ENCODE measurements at places on chromosomes 7 and 10.

DNA sequence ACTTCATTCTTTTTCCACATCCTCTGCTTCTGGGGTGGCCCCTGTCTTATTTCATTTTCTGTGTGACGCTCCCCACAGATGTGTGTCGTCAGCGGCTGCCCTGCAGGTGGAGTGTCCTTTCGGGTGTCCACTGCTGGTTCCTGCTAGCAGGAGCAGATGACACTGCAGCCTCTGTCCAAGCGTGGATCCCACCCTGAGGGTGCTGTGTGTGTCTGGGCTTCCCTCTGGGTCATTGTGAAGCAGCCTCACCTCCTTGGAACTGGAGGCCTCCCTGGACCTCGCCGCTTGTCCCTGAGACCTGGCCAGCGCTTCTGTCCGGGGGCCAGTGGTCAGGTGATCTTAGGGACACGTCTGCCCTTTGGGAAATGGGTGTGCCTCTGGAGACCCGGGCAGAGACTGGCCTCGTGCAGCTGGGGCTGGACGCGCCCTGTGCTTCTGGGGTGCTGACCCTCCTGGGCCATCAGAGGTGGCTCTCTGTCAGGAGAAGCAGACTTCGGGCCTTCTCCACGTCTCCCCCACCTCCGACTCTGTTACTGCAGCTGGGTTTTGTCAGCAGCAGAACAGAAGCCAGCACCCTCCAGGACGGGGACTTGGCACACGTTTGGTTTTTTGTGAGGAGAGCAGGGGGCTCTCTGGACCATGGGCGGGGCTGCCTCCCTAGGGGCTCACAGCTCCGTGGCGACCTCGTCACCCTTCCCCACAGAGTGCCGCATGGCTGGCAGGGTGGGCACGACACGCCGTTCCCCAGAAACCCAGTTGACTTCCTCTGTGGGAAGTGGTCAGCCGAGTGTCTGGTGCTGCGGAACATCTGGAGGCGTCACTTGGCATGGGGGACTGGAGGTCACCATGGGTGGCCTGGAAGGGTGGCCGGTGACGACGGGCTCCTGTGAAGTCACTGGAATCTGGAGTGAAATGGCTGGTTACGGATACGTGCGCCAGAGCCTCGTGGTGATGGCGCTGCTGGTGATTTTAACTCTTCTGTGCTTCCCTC is 48.4 kb downstream of the INPP5A start:
- DNase-seq: no peak

DNA sequence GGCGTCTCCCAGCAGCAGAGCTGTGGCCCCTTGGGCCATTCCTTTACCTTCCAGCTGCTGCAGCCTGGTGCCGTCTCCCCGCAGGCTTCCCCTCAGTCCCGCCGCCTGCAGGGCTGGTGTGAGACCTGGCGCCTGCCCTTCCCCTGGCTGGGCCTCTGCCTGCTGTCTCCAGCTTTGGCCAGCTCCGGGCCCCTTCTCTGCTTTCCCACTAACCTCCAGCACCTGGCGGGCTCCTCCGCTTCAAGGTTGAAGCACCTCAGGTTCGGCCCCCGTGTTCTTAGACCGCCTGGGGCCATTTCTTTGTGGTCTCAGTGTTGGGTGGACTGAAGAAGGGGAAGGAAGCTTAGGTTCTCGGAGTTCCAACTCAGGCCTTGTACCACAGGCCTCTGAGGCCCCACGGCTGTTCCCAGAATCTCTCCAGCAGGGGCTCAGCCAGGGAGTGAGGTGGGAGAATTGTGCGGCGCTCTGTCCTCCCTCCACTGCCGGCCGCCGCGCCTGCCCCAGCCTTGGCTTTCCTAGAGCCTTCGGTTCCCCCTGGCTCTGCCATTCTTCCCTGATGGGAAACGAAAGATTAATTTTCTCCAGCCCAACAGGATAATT is 30.3 kb downstream of the GBX1 start:
- DNase-seq: no peak

DNA sequence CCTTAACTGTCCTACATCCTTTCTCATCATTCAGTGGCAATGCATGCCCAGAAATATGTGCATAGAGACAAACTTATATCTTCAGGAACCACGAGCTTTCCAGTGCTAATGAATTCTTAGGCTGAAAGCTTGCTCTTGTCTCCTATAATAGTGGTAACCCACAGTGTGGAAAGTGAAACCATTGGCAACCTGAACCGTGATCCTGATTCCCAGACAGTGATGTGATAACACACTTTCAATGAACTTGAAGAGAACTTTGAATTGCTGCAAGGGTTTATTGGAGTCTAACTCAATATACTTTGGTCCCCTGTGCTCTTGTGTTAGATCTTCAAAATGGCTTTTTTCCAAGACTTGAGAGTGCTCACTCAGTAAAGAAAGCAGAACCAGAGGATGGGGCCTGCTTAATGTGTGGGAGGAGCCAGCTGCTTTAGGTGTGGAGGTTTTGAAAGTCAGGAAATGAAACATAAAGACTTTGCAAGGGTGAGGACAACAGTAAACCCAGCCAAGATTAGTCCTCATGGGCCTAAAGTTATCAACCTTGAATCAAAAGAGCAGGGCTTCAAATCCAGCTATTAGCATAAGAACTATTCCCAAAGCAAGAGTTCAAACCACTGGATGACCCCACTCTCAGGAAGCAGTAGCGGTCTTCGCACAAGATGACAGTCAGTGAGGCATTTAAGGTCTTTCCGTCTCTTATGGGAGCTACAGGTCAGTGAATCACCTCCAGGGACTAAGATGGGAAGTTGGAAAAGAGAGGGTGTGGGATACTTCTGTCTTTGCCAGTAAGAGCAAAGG is 332.4 kb upstream of the NRP1 start:
- DNase-seq: no peak

DNA sequence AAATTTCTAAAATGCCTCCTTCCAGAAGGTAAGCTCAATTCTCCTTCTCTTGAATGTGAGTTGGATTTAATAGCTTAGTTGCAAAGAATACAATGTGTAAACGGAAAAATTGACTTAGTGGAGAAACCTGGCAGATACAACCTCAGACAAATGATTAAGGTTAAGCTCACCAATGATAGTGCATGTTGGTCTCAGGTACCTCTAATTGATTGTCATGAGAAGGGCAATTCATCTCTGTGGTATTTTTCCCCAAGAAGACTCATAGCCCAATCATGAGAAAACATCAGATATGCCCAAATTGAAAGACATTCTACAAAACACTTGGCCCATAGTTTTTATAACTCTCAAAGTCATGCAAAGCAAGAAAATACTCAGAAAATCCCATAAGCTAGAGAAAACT is 36.2 kb upstream of the TMEM106B start:
- no peak for DNase-seq

GRCh38 chr7:155001756-155002410 is 1.0 kb downstream of the PAXIP1 start:
- DNase-seq: peak; percentile 12

DNA sequence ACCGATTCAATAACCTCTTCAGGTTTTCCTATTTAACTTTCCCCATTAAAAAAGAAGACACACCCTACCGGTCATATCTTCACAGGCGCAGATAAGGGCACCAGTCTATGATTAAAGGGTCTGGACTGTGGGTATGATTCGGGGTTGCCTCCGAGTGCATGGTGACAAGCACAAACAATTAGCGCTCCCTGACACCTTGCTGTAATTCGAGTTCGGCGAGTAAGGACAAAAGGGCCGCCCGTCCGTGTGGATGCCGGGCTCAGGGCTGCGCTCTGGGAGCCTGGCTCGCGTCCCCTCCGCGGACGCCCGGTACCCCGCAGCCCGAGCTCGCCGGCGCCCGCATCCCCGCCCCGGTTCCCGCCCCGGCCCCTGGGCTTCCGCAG is 111.9 kb upstream of the RHEB start:
- DNase-seq: no peak

- DNase-seq: no peak
Observed at GRCh38 chr7:16299853-16300252, 121.5 kb downstream of the CRPPA start.

DNA sequence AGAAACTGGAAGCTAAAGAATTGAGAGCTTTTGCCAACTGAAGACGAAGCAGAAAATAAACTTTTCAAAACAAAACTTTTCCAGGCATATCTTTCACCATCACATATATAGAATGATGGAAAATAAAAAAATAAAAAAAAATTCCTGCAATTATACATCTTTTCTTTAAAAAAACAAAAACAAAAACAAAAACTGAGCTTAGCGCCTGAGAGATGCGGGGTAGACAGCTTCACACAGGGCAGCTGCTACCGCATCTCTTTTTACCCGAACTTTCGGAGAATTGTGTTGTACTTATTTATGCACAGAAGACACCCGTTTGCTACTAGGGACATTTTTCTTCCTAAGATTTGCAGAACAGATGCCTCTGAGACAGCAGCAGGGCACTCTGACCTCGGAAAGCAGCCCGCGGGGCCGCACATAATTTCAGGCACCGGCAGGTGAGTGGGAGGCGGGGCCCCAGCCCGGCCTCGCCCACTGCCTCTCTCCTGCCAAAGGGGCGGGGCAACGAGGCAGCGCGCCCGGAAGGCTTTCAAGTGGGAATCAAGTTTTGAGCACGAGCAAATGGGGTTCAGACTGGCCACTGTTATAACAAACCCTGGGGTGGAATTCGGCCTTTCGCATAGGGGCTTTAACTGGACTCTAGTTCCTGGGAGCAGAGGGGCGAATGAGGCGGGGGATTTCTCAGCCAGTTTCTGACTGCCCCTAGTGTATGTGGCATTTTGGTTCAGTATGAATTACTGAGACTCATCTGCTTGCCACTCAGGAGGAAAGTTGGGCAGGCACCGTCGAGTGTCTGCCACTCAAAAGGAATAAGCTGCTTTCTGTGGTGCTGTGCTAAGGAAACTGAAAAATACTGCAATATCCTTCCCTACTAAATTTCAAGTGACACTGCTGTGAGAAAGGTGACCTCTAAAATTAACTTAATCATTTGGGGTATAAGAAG is 18.5 kb upstream of the FAM133B start:
- DNase-seq: no peak

GRCh38 chr10:118151461-118151860 is 104.7 kb upstream of the RAB11FIP2 start:
- no peak for DNase-seq

DNA sequence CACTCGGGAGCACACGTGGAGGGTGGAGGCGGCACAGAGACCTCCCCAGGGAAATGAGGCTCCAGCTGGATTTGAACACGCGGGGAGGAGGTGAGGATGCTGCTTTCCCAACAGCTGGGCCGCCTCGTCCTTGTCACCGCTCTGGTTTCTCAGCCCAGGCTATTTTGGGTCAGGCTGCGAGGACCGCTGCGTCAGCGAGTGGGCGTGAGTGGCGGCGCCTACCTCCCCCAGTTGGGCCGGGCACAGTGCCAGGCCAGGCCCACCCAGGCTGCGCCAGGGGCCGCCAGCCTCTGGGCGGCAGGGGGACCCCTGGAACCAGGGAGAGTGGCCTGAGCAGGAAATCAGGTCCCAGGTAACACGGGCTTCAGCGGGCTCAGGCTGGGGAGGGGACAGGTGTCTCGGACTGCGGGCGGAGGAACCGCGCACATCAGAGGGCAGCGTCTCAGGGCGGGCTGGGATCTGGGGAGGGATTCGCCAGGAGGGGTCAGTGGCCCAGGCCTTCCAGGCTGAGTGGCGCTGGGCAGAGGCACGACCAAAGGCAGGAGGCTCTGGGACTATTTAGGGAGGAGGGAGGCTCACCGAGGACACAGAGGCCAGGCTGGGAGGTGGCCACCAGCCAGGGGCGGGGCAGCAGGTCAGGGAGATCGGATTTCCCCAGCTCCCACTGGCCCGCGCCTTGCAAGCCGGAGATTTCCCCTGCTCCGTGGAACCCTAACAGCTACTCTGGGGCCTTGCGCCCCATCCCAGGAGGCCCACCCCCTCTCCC is 125.2 kb upstream of the RET start:
- no peak for DNase-seq

DNA sequence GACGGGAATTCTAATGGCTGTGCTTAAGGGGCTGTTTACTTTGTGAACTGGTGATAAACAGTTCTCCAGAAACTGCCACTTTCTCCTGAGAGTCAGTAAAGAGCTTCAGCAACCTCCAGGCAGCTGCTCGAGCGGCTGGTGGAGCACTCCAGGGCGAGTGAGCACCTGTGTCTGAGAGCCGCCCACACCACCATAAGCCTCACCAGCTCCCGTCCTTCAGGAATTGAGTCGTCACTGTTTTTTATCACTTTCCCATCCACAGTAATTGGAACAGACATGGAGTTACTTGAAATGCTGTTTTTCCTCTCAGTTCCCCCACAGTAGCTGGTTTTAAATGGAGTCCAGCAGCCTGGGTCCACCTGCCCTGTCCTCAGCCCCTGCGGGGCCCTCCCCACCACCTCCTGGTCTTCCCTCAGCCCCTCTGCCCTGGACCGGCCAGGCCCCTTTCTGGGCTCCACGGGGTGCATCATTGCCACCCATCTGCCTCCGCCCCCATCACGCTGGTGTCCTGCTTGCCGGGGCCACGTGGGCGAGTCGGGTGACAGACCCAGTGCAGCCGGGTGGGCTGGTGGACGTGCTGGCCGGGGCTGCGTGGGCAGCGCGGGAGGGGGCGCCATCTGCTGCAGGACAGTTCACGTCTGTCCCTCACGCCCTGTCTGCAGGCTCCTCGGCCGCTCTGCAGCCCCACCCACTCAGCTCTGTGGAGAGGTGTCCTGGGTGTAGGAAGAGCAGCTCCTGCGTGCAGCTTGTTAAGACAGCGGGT is 56.0 kb downstream of the NKX6-2 start:
- DNase-seq: no peak

GRCh38 chr10:3825244-3825643 is 40.2 kb upstream of the KLF6 start:
- DNase-seq: no peak

GRCh38 chr10:123882681-123883445 is 8.7 kb downstream of the CPXM2 start:
- no peak for DNase-seq

Measured in activated naive CD8-positive, alpha-beta T cell treated with anti-CD3 and anti-CD28 coated beads for 36 hours (primary cell).